RWPE1 (cell line): ENCODE measurements at places on chromosomes 3 and 15.

DNA sequence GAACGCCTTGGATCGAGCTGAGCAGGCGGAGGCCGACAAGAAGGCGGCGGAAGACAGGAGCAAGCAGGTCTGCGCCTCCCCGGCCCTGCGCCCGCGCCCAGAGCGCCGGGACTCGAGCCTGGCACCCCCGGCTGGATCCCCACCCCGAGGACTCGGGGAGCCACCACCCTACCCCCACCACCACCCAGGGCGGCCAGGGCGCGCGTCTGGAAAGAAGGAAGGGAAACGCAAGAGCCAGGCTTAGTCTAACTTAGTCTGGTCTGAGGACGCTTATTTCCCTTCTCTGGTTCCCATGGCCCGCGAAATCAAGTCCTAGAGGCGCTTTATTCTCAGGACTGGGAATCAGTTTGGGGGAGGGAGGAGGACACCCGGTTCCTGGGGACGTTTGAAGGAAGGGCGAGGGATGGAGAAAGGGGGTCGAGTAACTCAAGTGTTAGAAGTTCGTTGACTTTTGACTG is 359 bp downstream of the TPM1 start:
- DNase-seq: no peak

GRCh38 chr3:12627370-12627769 is 36.5 kb downstream of the RAF1 start:
- DNase-seq: no peak

DNA sequence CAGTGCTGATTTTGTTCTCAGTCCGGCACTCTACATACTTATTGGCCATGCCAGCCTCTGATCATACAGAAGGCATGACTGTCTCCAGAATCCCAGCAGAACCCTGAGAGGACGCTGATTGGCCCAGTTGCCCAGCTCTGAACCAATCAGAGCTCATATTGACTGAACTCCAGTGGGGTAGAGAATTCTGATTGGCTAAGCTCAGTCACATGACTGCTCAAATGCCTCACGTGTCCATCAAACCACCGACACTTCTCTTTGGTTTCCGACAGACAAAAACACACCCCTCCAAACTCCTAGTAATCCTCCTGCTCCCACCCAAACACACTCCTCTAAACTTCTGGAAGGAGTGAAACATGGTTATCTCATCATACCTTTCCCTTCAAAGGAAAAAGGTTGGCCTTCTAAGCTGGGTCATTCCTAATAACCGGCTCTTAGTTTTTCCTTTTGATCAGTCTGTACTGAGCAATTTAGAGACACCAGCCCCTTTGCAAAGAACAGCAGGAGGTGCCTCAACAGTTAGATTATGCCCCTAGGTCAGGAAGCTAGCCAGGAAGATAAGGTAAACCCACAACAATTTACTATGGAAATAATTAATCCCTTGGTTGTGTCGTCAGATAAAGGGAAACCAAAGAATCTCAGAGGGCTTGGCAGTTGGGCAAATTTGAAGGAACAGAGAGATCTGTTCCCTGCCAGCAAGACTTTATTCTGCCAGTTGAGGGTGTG is 187.8 kb downstream of the TLE3 start:
- DNase-seq: peak; percentile 44

- no peak for DNase-seq
These were observed 66.1 kb upstream of the SPRED1 start for GRCh38 chr15:38186507-38186906.

- no peak for DNase-seq
These were observed 12.4 kb upstream of the ABHD2 start for GRCh38 chr15:89075846-89076245.

- DNase-seq: no peak
These were observed 11.8 kb upstream of the HDC start for GRCh38 chr15:50277370-50277769.
